Activated CD8-positive, alpha-beta memory T cell treated with anti-CD3 and anti-CD28 coated beads, Interleukin-2, amount 10 ng/mL, durations not matched to agents 7 days and 5 days (primary cell): ENCODE measurements at places on chromosomes 5 and 9. TPM values are rescaled to one million over a fixed set of nuclear protein-coding genes. Genes with fewer than 3 reads are reported as not detected.

GPR151 gene
- total RNA-seq: not detected

DNA sequence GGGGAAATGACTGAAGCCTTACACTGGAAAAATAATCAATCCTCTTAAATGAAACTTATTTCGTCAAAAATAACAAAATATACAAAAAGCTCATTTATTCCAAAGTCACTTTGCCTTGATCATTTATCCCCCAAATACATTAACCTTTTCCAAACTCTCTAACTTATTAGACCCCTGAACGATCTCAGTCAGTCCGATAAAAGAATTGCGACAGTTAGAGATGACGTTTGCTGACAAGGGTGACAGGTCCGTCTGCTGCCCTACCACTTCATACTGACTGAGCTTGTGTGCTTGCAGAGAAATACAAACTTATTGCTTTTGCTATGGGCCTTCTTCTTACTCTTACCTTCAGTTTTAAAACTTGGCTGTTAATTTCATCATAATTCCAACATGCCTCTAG is 169.7 kb downstream of the ZDHHC21 start:
- H3K27ac ChIP-seq: no peak overlapping the region
- H3K36me3 ChIP-seq: no peaks in the 10 kb centered on the region
- no peak for DNase-seq
- H3K27me3 ChIP-seq: peaks cover 10% of the 10 kb centered on the region
- H3K4me3 ChIP-seq: no peak overlapping the region
- H3K4me1 ChIP-seq: no peaks in the 10 kb centered on the region

SPINK4 gene
- not detected for total RNA-seq

DNA sequence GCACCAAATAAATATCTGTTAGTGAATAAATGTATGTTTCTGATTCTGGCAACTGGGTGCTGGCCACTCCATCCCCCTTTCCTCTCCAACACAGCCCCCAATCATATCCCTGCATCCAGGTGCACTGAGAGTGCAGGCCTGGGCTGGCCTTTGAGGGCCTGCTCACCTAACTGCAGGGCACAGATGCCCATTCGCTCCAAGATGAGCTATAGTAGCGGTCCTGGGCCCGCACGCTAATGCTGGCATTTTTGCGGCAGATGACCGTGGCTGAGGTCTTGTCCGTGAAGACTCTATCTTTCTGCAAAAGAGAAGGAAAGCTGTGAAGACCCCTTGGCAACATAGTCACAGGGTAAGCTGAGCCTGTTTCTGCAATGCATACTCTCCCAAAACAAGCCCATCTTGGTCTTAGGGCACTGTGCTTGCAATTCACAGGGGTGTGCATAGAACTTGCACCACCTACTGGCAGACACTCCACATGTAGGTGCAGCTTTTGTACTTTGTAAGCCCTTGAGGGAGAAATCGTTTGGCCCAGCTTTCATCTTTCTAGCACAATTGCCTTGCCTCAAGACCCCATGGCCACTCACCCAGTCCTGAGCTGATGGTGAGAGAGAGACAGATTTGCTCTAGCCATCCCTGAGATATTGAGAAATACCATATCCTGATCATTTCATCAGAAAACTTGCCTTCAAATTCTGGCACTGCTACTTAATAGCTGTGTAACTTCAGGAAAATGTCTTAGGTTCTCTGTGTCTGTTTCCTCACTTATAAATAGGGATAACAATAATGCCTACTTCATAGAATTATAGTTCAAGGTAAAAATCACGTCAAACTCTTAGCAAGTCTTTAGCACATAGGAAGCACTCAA is 13.5 kb downstream of the IL12B start:
- no peaks in the 10 kb centered on the region for H3K36me3 ChIP-seq
- H3K27ac ChIP-seq: no peak overlapping the region
- H3K4me1 ChIP-seq: no peaks in the 10 kb centered on the region
- no peak overlapping the region for H3K4me3 ChIP-seq
- H3K27me3 ChIP-seq: peaks cover 30% of the 10 kb centered on the region

GRCh38 chr9:91033797-91034196 is 232.2 kb downstream of the SYK start:
- H3K4me3 ChIP-seq: no peak overlapping the region
- DNase-seq: peak; percentile 81
- H3K4me1 ChIP-seq: peaks cover 41% of the 10 kb centered on the region
- H3K27ac ChIP-seq: no peak overlapping the region

IL13 gene
- 4.8 TPM for total RNA-seq

DNA sequence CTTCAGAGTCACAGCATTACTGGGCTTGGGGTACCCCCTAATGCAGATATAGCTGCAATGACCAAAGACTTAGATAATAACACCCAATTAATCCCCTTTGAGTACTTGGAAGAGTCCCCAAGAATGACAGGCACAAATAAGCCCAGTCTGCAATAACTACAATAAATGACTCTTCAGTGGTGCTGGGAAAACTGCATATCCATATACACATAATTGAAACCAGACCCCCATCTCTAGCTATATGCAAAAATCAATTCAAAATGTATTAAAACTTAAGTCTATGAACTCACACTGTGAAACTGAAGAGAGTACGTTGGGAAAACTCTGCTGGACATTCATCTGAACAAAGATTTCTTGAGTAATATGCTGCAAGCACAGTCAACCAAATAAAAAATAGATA is 422.5 kb downstream of the CDH18 start:
- H3K27ac ChIP-seq: no peak overlapping the region
- no peaks in the 10 kb centered on the region for H3K27me3 ChIP-seq
- no peak overlapping the region for H3K4me3 ChIP-seq
- no peaks in the 10 kb centered on the region for H3K4me1 ChIP-seq
- H3K36me3 ChIP-seq: no peaks in the 10 kb centered on the region

CFAP77 gene
- not detected for total RNA-seq

TRIM7 gene
- 1.7 TPM for total RNA-seq

- DNase-seq: no peak
- no peak overlapping the region for H3K4me3 ChIP-seq
Measured at GRCh38 chr9:116817762-116818161, 130.7 kb downstream of the TRIM32 start.

DNA sequence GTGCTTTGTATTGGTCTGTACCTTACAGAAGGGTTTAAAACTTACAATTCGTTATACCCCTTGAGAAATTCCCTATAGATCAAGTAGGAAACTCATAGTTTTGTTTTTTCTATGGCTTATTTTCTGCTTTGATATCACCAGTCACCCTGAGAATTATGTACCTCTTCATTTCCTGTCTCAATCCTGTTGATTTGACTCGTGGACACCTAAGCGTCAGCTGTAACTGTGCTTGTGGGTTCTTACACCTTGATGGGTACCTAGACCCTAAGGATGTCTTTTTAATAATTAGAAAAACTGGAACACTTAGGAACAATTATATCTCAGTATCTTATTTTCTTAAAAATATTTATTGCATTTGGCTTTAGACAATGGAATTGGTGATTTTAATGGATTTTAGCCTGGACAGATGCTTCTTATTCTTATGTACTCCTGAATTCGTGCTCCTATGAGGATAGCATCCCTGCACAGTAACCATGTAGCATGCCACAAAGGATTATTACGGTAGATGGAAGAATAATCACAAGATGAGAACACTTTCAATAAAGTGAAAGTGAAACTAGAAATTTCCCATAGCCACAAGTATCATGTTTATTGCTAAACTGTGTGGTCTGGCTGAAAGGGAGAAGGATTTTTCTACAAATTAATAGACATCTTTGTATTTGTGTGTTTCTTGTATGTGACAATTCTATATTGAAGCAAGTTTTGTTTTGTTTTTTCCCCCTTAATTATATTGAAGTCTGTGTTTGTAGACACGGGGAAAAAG is 1920.3 kb upstream of the WWC1 start:
- H3K36me3 ChIP-seq: no peaks in the 10 kb centered on the region
- no peak overlapping the region for H3K27ac ChIP-seq
- H3K4me3 ChIP-seq: no peak overlapping the region
- no peak for DNase-seq
- no peaks in the 10 kb centered on the region for H3K27me3 ChIP-seq

DNA sequence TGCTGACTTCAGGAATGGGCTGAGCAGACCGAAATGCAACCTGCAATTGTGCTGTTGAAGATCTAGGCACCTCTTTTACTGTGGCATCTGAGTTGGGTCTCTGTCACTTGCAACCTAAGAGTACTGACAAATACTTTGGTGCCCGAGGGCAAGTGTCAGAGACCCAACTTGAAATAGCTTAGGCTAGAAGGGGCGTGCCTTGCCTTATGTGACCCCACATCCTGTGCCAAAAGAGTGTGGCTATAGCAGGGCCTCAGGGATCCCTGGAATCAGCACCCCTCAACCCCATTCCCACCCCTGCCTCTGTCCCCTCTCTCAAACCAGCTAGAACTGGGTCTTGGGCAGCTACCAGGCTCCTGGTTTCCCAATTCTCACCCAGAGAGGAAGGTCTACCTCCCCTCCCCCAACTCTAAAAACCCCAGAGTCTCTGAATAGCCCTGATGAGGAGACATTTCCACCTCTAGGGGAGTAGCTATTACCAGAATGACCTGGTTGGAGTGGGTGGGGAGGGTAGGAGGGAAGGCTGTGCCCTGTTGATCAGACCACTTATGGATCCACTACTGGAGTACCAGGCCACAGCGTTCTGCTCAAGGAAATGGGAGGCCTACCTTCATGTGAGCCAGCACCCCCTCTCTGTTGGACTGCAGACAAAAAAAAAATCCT is 17.5 kb downstream of the RAI14 start:
- no peak for DNase-seq
- H3K36me3 ChIP-seq: no peaks in the 10 kb centered on the region
- H3K4me1 ChIP-seq: no peaks in the 10 kb centered on the region
- H3K27me3 ChIP-seq: peaks cover 4% of the 10 kb centered on the region
- H3K4me3 ChIP-seq: no peak overlapping the region
- H3K27ac ChIP-seq: no peak overlapping the region

CHSY3 gene
- total RNA-seq: not detected

- peaks cover 26% of the 10 kb centered on the region for H3K27me3 ChIP-seq
- no peak overlapping the region for H3K4me3 ChIP-seq
- DNase-seq: no peak
- H3K36me3 ChIP-seq: no peaks in the 10 kb centered on the region
- H3K27ac ChIP-seq: no peak overlapping the region
Measured at GRCh38 chr5:59222687-59223511, 640.0 kb downstream of the RAB3C start.

DNA sequence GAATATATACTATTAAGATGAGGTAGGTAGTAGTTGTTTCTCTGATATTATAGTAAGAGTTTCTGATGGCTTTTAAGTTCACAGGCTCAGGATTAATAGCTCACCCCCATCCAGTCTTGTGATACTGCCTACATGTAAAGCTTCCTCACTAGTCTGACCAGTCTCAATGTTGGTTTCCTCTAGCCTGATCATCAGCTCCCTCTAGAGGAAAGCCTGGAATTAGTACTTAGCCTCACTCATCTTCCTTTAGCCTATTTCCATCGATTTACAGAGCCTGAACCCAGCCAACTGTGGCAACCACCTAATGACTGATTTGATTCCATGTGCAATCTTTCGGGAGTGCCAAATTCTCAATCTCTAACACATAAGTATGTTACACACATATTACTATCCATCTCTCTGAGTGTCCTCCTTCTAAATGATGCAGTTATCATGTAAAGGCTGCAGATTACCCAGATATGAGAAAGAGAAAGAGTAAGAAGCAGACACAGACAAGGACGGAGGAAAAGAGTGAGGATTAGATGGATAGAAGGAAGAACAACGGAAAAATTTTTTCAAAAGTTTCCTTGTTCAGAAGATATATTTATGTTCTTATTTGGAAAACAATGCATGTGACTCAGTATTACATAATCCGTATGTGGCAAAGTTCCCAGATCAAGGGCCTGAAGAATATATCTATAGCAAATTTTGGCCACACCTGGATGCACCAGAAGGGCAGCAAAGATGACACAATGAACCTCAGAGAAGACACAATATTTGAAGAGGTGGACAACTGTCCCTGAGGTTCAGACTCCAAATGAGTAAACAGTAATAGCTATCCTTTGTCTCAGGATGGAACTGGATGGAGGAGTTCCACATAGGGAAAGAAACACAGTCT is 333.7 kb downstream of the ELAVL2 start:
- DNase-seq: no peak
- H3K4me3 ChIP-seq: no peak overlapping the region
- H3K27me3 ChIP-seq: no peaks in the 10 kb centered on the region

DNA sequence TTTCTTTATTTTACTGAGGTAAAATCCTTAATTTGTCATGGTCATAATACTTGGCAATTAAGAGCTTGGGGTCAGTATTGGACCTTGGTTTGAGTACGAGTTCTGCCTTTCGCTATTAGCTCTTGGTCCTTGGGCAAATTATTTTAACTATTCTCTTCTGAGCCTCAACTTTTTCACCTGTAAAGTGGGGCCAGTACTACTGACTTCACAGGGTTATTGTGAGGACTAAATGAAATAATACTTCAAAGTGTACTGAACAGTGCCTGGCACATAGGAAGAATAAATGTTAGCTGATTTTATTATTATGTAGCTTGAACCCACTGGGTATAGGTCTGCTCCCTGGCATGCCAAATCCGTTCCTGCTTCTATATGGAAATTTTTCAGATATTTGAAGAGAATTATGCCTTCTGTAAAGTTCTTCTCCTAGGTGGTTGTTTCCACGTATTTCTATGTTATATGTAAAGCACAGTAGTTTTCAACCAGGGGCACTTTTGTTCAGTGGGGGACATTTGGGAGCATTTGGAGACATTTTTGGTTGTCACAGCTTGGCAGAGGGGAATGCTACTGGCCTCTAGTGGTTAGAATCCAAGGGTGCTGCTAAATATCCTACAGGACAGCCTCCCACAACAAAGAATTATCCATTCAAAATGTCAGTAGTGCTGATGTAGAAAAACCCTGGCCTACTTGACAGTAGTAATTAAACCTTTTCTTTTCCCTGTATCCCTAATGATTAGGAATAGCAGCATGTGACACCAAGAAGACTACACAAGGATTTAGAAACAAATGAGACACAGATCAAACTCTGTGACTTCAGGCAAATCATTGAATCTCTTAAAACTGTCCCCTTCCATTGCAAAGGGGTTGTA is 4.5 kb downstream of the RCL1 start:
- no peak overlapping the region for H3K27ac ChIP-seq
- H3K36me3 ChIP-seq: peaks cover 7% of the 10 kb centered on the region
- no peak overlapping the region for H3K4me3 ChIP-seq
- H3K27me3 ChIP-seq: no peaks in the 10 kb centered on the region
- peaks cover 26% of the 10 kb centered on the region for H3K4me1 ChIP-seq
- no peak for DNase-seq

RNF183 gene
- not detected for total RNA-seq
